GM12864 (cell line): ENCODE measurements at places on chromosomes 2 and 18.

- DNase-seq = no peak
Measured at GRCh38 chr2:144836635-144837350, 316.9 kb upstream of the ZEB2 start.

GRCh38 chr2:236568922-236569572 lies 578 bp upstream of the ACKR3 start:
- DNase-seq = no peak

DNA sequence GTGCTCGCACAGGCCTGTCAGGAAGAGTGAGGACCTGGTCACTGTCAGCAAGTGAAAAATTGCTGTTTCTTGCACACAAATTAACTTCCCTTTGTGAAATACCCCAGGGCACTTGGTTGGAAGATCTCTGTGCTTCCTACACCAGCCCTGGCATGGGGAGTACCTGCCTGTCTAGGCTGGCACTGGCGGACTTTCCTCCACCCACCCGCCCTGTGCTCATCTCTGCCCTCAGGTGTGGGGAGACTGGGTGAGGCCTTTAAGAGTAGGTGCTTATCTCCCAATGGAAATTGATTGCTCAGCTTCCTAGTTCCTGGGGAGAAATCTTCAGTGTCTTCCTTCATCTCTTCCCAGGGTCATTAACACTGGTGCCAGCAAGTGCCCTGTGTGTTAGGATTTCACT lies 42.1 kb downstream of the IMPA2 start:
- no peak for DNase-seq

DNA sequence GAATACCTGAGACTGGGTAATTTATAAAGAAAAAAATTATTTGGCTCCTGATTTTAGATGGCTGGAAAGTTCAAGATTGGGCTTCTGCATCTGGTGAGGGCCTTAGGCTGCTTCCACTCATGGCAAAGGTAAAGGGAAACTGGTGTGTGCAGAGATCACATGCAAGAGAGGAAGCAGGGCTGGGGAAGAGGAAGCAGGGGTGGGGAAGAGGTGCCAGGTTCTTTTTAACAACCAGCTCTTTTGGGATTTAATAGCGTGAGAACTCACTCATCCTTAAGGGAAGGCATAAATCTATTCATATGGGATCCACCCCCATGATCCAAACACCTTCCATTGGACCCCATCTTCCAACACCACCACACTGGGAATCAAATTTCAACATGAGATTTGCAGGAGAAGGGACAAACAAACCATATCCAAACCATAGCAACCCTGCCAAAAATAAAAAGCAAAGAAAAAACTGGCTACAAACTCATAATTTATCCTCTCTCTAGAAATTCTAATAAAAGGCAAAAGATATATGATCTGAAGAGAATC lies 30.4 kb downstream of the PRKRA start:
- DNase-seq = no peak
